ENCODE measurements at places on chromosomes 5 and 9. TPM values are rescaled to one million over a fixed set of nuclear protein-coding genes. Genes with fewer than 3 reads are reported as not detected.

DNA sequence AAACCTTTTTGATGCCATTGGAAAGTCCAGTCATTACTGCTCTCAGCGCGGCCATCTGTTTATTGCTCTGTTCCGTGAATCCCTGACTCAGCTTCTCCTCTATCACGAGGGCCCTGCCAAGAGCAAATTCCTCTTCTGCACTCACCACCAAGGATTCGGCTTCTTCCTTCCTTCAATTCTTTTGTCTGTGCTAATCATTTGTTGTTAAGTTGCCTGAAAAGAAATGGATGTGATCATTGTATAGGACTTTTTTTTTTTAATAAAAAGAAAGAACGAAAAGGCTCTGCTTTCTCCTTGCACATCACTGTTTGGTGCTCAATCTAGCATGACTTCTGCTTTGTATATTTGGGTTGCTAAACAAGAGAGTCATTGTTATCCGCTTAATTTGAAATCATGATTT is 128.7 kb upstream of the PIK3R1 start:
- DNase-seq, result peak; percentile 38

- DNase-seq, result no peak
These were observed 243.2 kb downstream of the ARHGAP26 start for GRCh38 chr5:143013176-143013891.

Gene GMCL2
- total RNA-seq, result not detected

- no peak for DNase-seq
These were observed 145.7 kb upstream of the KLF4 start for GRCh38 chr9:107635101-107635802.

GRCh38 chr5:176564002-176564401 is 14.9 kb downstream of the CDHR2 start:
- DNase-seq, result no peak

Gene WNK2
- total RNA-seq, result 14.3 TPM

Gene FRMD3
- total RNA-seq, result 2.6 TPM

- no peak for DNase-seq
These were observed 343.6 kb upstream of the DAP start for GRCh38 chr5:11104651-11105112.

DNA sequence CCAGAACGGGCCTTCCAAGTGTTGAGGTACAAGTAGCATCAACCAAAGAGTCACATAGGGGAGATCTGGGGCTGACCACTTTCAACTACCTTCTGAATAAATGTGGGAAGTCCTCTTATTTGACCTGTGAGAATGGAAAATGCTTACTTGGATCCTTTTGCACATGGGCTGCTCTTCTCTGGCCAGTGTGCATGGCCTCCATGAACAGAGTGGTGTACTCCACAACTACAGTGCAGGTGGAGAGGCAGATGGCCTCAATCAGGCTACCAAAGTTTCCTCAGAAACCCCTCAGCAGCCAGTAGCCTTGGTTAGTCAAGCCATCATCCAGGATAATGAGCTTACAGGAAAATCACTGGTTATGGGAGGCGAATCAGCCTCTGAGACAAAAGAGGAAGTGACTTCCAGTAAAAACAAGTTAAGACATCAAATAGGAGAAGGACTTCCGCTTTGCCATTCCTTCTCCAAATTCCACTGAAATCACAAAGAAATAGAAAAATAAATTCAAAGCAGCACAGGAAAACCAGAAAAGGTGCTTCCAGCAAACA is 18.3 kb upstream of the FCHO2 start:
- no peak for DNase-seq

Gene PDE6A
- total RNA-seq, result 0.07 TPM

DNA sequence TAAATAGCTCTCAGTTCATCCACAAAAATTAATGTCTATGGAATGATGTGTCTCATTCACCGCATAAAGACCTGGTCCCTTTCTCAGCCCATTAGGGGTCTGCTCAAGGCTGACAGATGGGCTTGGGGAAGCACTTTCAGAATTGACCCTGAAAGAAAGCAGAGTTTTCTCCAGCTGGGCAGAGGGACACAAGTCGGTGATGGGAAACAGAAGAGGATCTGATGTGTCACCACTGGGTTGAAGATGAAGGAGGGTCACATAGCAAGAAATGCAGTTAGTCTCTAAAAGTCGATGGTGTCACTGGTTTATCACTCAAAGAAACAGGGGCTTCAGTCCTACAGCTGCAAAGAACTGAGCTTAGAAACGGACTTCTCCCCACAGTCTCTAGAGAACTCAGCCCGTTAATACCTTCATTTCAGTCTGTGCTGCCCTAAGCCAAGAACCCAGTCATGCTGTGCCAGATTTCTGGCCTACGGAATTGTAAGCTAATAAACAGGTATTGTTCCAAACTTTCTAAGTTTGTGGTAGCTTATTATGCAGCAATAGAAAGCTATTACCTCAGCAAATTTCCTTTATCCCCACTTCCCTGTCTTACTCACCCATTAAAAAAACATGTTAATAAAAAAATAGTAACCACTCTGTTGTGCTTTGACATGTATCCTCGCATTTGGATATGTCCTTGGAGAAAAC is 64.6 kb downstream of the ADAMTS12 start:
- no peak for DNase-seq

- DNase-seq, result no peak
These were observed 73.5 kb downstream of the MTAP start for GRCh38 chr9:21875893-21876292.

GRCh38 chr5:55911784-55912653 is 60.9 kb downstream of the IL31RA start:
- no peak for DNase-seq

GRCh38 chr5:98455665-98456064 is 317.8 kb upstream of the RGMB start:
- no peak for DNase-seq

Gene GFPT2
- 72.1 TPM for total RNA-seq

Gene FBP1
- 2.6 TPM for total RNA-seq

Gene BTNL8
- total RNA-seq, result not detected

- no peak for DNase-seq
These were observed 23.7 kb downstream of the CCDC171 start for GRCh38 chr9:15576350-15577050.

GRCh38 chr9:121298016-121298538 is 30.1 kb downstream of the GSN start:
- no peak for DNase-seq

GRCh38 chr5:74722271-74722670 is 37.2 kb downstream of the HEXB start:
- DNase-seq, result no peak

Gene GFI1B
- total RNA-seq, result not detected

- DNase-seq, result no peak
These were observed 419.5 kb upstream of the TLE4 start for GRCh38 chr9:79152306-79152705.

Gene IPPK
- total RNA-seq, result 13.1 TPM

DNA sequence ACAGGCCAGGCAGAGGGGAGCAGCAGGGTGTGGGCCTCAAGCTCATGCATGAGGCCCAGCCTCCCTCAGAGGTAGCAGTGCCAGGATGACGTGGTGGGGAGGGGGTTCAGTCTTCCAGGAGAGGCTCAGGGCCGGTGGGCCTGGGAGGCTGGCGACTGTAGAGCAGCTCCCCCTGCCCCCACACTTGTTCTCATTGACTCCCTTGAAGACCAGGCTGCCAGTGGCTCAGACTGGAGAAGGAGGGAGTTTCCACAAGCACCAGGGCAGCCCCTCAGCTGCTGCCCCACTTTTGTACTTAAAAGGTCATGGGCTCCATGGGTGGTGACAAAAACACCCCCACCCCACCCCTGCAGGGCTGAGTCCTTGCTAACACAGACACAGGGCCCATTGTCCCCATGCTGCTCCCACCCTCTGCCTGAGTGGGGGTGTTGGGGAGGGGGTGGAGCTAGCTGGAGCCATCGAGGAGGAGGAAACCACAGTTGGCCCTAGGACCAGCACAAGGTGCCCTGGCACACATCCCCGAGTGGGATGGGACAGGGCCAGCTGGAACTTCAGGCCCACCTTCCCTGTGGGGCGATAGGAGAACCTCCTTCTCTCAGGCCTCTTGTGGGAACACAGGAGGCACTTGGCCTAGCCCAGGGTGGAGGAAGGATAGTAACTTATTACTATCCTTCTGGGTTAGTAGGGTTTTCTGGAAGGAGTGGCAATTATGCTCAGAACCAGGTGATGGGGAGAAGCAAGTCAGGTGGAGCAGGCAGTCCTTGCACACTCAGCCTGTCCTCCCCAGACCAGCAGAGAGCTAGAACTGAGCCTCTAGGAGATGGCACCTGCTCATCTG is 10.7 kb downstream of the PDLIM4 start:
- no peak for DNase-seq

GRCh38 chr5:63049935-63050334 is 471.3 kb downstream of the LRRC70 start:
- DNase-seq, result no peak

DNA sequence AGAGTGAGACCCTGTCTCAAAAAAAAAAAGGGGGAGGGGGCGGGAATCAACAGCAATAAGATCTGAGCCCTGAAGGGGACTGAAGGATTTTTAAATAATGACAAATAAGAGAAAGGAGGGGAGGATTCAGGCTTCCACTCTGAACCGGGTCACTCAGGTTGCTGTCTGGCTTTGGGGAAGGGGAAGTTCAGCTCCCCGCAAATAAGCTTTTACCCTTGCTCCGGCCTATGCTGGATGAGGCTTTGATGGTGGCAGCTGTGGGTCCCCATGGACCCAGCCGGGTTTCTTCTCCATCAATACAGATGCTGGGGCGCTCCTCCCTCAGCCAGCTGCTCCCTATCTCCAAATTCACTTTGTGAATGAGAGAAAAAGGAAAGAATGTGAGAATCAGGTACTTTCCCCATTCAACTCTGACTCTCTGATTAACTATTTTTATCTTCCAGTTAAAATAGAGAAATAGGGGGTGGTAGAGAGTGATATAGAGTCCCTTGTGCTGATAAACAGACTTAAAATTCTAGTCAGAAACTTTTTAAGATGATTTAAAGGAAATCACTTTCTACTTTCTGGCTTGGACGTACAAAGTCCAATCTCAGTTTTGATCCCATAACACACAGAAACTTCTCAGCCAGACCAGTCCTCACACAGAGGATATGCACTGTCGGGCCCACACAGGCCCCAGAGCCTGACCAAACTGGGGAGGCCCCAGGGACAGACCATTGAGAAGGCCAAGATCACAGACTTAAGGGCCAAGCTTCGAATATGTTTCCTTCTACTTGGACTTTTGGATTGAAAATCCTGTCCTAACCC is 39.6 kb downstream of the C5orf15 start:
- DNase-seq, result no peak

- no peak for DNase-seq
These were observed 367.0 kb downstream of the NTRK2 start for GRCh38 chr9:85036496-85036895.
